Stimulated activated CD8-positive, alpha-beta memory T cell treated with anti-CD3 and anti-CD28 coated beads, Interleukin-4, amount 100 ng/mL, for 1 hour (primary cell): ENCODE measurements at places on chromosomes 2 and 18.

- no peak for DNase-seq
These were observed 247.7 kb downstream of the ZNF385B start for GRCh38 chr2:179613701-179614100.

DNA sequence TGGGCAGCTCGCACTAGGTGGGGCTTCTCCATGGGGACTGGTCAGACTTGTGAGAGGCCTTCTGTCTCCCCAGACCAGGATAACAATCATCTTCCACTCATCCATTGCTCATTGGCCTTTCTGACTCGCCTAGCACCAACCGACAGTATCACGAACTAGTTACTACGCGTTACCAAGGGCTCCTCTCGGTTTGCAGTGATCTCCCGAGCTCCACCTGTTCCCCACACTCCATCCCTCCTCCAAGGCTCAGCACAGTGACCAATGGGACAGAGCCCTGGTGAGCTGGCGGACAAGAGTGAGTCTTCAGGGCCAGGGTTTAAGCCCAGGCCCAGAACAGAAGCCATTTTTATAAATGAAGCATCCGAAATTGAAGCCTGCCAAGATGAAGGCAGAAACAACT, 42.8 kb upstream of the SMAD7 start:
- DNase-seq: no peak

GRCh38 chr2:28870146-28870891, at the start of gene TRMT61B:
TSS of gene TRMT61B (minus strand) at chr2:28870309. CDS start at chr2:28870277, 32 bp downstream.
- DNase-seq: peak; percentile 94

DNA sequence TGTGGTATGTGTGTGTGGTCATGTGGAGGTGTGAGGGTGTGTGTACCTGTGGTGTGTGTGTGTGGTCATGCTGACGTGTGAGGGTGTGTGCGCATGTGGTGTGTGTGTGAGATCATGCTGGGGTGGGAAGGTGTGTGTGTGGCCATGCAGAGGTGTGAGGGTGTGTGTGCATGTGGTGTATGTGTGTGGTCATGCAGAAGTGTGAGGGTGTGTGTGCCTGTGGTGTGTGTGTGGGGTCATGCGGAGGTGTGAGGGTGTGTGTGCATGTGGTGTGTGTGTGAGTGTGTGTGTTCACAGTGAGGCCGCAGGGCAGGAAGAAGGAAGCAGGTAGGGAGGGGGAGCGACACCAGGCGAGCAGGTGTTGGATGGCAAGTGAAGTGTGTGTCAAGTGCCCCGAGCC, 259.0 kb downstream of the LOXHD1 start:
- no peak for DNase-seq

DNA sequence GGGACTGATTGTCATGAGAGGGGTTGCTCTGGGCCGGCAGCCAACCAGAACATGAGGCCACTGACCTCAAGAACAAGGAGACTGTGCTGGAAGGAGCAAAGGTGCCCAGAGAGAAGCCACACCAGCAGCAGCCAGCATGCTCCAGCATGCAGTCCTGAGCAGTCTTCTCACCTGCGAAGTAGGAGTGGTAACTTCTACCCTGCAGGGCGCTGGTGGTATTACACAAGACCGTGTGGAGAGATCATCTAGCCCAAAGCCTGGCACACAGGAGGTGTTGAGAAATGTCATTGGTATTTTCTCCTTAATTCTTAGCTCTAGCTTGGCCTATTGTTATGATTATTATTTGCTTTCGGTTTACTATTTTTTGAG, 132.7 kb downstream of the TSN start:
- DNase-seq: no peak

GRCh38 chr2:233470011-233470687, 96.4 kb downstream of the USP40 start:
- DNase-seq: no peak

GRCh38 chr2:10444463-10444862, 3.7 kb downstream of the ODC1 start:
- no peak for DNase-seq

DNA sequence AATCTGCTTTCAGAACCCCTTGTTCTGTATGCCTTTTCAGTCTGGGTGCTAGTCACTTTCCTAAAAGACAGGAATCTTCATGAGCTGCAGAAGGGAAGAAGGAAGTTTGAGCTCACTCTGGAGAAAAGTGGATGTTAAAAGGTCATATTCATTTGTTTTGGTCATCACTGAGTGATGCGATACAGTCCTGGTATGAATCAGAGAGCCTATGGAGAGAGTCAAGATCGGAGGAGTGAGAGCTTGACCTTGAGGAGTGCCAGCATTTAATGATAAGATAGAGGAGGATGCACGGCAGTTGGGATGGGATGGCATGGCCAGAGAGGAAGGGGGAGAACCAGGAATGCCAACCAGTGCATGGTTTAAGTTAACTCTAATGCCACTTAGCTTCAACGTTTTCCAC, 19.6 kb downstream of the USP39 start:
- no peak for DNase-seq

DNA sequence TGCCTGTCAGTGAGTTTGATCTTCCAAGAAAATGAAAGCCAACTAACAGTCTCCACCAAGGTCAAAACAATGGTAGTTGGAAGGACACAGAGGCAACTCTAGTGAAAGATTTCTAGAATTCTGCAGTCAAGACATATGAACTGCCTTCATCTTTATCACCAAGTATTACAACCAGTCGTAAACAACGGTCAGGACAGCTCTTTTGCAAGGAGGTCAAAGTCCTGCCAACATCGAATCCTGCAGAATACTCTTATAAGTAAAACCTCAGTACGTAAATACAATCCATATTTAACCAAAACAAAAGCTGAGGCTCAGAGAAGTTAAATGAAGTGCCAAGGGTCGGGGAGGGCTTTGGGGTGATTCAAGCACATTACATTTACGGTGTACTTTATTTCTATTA, 3.1 kb downstream of the FEZ2 start:
- DNase-seq: no peak

DNA sequence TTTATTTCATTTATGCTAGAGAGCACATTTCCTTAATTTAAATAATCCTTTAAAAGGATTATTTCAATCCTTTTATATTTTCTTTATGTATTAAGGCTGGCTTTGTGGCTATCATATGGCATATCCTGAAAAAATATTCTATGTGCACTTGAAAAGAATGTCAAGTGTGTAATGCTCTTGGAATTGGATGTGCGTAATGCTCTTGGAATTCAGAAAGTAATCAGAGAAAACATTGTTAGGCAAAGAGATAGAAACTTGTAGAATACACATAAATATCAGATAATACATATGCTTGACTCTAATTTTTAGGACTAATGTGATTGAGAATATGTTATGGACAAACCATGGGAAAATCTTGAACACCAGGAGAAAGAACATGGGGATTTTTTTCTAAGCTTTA, 197.5 kb upstream of the COL3A1 start:
- DNase-seq: no peak

GRCh38 chr18:27447451-27447881, 262.4 kb upstream of the CHST9 start:
- DNase-seq: no peak

DNA sequence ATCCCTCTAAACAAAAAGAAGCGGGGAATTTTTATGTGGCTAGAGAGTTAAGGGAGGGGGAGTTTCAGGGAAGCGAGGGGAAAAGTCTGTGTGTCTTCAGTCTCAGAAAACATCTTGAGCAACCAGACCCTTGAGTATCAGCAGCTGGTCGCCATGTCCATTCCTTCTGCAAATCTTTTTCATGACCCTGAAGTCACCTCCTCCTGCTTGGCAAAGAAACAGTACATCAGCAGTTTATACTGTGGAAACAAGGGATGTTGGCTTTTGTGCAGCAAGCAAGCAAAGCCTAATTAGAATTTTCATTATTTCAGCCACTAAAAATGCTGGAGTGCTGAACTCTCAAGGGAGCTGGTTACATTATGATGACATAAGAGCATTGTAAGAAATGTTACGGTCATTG, 187.4 kb upstream of the SLC8A1 start:
- DNase-seq: no peak

DNA sequence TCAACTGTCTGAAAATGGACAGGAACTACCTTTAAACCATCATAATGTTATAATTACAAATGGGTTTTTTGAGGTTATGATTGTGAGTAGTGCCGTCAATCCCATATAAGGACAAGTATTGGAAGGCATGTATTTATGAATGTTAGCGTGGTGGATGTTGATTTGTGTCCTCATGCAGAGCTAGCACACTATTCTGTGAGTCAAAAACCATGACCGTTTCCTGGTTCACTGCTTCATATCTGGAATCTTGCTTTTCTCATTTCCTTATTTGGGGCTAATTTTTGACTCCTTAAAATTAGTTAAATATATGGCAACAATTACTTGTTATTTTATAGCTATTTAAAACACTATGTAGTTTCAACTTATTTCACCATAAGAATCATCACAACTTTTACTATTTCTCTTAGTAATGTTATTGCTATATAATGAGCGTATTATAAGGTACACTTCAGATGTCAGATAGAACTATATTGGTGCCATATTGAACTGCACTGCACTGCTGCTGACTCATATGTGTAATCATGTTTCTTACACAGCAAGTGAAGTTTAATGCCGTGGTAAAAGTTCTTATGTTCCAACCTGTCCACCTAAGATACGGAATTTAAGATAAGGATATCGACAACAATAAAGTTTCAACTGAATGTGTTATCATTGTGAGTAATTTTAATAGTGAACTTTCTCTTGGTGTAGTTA, 192.8 kb downstream of the PTGR3 start:
- DNase-seq: no peak

GRCh38 chr2:149612122-149612521, 24.5 kb upstream of the MMADHC start:
- DNase-seq: no peak

DNA sequence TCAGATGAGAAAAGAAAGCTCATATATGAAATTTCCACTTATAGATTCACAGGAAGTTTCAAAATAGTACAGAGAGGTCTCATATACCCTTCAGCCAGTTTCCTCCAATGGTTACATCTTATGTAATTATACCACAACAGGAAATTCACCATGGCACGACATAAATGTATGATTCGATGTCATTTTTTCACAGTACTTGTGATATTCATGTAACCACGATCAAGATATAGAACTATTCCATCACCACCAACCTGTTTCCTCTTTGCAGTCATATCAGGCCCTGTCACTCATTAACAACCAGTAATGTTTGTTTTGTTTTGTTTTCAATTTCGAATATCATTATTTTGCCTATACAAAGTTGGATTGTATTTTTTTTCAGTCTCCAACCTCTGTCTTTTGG, 314.3 kb upstream of the POU3F3 start:
- no peak for DNase-seq

- DNase-seq: no peak
These were observed 43.9 kb upstream of the RAB11FIP5 start for GRCh38 chr2:73156539-73157124.

- DNase-seq: no peak
These were observed 365.3 kb upstream of the TCF4 start for GRCh38 chr18:55953326-55953725.

- DNase-seq: peak; percentile 45
These were observed 92.6 kb downstream of the CMPK2 start for GRCh38 chr2:6773007-6773693.

GRCh38 chr2:122319539-122320132, 564.2 kb downstream of the TSN start:
- DNase-seq: no peak

- no peak for DNase-seq
These were observed 121.8 kb downstream of the SLC4A10 start for GRCh38 chr2:161745866-161746614.

DNA sequence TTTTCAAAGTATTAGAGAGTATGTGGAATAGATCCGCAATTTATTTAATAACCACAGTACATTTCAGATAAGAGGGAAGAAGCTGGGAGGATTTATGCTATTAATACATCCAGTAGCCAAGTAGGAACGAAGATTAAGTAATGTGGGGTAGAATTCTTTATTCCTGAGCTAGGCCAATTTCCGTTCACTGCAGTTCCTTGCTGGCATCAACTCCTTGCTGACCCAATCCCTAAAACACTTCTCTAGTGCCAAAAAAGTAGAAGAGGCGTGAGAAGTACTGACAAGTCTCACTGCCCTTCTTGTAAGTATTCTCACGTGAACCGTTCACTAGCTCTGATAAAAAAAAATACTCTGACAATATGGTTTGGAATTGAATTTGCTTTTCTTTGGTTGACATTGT, 211.4 kb downstream of the EPHA4 start:
- no peak for DNase-seq
